ENCODE measurements at places on chromosomes 16 and 17.

DNA sequence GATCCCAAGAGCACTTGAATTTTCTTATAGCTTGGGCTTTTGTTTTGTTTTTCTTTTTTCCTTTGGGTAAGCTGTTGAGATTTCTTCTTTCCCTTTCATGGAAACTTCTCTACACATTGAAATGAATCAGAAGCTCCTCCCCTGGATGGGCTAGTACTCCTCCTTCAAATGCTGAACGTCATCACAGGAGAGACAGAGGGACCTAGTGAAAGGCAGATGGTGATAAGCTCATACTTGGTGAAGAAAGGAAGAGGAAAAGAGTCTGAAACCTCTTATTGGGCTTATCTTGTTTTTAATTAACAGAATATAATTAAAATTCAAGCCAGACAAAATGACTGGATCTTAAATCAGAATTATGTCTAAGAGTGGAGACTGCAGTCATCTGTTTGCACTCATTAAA lies 147.3 kb downstream of the SNX11 start:
- no peak for DNase-seq

DNA sequence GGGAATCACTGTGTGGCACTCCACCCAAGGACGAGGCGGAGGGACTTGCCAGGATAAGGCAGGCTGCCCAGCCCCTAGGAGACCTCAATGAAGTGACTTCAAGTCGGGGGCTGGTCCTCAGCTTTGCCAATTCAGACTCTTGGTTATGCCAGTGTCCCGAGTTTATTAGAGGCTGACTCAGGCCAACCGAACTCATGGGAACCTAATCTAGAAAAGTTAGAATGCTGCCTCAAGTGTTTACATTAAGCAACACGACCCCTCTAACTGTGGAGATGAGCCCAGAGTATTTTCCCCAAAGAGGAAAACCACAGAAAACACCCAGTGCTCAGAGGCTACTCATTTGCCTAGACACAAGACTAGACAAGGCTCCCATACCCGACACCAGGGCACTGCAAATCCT lies 1.1 kb upstream of the TEKT3 start:
- DNase-seq, result no peak

DNA sequence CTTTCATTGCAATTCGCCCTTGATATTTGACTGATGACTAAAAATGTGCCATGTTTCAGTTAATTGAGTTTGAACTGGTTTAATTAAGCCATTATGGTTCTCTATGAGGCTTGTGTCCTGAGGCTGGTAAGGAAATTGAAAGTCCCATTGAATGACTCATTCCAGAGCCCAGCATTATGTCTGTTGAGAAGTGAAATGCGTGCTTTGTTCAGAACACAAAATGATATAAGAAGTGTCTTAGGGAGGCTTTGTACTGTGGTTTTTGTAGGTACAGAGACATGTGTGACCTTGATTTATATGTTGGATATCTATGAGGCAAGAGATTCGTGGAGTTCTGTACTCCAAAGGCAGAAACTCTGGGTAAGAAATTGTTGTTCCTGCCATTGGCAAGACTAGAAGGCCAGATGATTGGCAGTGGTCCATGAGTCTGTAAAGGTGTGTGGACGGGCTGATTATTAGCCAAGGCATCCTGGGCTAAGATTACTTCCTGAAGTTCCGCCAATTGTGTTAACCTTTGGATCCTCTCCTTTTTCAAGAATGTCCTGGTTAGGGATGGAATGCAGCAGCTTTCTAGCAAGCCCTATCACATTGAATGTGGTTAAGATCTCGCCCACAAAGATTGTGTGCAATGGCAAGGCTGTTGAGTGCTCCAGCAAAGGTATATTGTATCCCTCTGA lies 103.7 kb downstream of the NPIPB5 start:
- no peak for DNase-seq

DNA sequence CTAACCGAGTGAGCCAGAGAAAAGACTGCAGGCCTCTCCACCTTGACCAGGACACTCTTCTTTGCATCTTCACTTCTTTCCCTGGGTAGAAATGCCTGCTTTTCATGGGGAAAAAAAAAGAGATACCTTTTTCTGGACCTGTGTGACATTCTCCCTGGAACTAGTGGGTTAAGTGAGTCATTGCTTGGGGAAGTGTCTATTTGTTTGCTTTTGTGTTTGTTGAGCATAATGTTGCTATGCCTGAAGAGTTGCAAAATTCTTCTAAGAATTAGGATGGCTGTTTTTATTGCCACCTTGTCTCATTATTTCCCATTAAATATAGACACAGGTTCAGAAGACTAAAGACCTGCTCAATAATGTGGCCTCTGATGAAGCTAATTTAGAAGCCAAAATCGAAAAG lies 18.8 kb downstream of the CLUAP1 start:
- DNase-seq, result no peak

DNA sequence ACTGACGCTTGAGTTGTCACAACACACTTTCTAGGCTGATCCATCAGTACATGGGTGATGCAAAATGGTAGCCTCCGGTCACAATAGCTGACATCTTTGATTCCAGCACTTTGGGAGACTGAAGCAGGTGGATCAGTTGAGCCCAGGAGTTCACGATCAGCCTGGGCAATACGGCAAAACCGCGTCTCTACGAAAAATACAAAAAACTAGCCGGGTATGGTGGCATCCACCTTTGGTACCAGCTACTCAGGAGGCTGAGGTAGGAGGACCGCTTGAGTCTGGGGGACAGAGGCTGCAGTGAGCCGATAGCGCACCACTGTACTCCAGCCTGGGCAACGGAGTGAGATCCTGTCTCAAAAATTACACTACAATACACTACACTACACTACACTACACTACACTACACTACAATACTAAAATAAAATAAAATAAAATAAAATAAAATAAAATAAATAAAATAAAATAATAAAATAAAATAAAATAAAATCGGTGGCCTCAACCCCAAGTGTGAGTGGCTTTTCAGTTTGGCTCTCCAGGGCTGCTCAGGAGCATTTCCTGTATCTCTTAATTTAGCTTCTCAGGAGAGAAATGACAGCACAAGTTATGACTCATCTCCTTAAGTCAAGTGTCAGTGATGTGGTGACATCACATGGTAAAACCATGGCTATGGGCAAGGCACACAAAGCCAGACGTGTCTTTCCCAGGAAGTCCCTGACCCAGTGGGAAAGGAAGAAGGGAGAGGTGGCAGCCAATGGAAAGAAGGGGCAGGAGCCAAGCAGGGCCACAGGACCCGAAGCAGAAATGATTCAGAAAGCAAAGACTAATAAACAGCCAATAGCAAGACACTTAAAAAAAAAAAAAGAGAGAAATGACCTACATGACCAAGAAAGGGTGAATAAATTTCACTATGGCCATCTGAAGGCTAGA lies 75.3 kb upstream of the TBC1D3K start:
- DNase-seq, result no peak

- DNase-seq, result no peak
Observed at GRCh38 chr16:65781855-65782254, 584.6 kb upstream of the CDH5 start.

- DNase-seq, result no peak
Observed at GRCh38 chr17:81380131-81380530, 15.1 kb upstream of the BAHCC1 start.

DNA sequence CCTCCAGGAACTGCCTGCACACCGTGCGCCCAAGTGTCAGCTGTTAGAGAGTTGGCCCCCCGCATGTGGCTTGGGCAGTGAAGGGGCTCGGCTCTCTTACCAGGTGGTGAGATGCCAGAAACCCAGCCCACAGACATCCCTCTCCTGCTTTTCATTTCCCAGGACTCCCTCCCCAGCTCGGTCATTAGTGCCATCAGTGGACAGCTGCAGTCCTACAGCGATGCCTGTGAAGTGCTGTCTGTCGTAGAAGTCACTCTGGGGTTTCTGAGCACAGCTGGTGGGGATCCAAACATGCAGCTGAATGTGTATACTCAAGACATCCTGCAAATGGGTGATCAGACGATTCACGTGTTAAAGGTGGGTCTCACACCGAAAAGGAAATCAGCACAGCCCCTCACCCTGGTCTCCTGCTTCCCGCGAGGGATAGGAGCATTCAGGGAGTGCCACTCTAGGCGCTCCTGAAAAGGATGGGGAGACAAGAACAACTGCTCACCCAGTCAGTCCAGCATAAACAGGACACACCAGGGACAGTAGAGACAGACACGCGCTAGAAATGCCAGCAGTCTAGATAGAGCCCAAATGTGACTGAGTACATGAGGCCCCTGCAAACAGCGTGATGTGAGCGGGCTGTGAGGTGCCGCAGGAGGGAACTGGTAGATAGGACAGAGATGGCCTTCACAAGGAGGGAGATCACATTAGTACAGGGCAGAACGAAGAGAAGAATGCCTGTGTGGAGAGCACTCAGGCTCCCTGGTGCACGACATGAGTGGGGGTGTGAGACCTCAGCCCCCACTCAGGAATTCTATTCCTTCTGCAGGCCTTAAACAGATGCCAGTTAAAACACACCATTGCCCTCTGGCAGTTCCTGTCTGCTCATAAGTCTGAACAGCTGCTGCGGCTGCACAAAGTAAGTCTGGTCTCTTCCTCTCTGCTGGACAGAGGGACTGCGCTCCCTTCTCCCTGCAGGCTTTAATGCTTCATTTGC lies 25.7 kb upstream of the ENDOV start:
- no peak for DNase-seq

GRCh38 chr16:57883480-57883879 lies 81.2 kb upstream of the KIFC3 start:
- no peak for DNase-seq

GRCh38 chr17:4969551-4970173 lies 2.0 kb upstream of the SPAG7 start:
- DNase-seq, result no peak

DNA sequence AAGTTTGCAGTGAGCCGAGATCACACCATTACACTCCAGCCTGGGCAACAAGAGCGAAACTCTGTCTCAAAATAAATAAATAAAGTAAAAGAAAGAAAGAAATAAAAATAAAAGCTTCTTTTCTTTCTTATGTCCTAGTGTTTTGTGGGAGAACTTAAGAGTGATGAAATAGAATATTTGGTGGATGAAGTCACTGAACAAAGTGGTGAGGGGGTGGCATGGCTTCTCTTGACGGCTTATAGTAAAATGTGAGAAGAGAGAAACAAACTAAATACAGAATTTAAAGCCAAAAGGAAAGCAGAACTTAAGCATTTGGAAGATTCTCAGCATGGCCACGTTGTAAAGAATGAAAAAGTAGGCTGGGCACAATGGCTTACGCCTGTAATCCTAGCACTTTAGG lies 15.3 kb downstream of the SGF29 start:
- DNase-seq, result no peak

DNA sequence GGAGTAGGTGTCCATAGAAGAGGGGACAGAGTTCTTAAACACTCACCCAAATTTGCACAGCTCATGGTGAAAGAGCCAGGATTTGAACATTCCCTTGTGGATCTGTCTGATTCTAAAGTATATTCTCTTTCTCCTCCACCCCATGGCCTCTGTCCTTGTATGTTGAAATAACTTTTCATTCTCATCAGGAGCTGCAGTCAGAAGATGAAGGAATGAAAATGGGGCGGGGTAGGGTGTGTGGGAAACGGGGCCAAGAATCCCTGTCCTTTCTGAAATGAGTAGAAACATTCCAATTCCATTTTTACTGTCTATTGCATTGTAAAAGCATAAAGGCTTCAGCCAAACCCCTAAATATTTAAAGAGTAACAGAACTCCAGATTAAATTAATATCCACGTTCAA lies 42.8 kb downstream of the NOG start:
- DNase-seq, result no peak

DNA sequence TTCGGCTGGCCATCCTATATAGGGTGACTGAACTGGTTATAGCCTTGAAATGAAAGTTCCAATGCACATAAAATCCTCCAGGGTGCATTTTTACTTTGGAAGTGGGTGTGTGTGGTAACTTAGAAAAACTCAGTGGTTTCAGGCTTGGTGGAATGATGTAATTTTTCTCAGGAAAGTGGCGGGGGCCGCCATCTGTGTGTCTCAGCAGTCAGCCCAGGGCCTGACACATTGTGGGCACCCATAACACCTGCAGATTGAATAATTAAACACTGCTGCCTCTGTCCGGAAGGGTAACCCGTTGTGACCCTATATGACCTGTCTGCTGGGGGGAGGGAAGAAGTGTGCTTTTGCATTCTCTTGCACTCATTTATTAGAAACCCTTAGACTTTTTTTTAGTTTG lies 2.2 kb upstream of the PDP2 start:
- no peak for DNase-seq

DNA sequence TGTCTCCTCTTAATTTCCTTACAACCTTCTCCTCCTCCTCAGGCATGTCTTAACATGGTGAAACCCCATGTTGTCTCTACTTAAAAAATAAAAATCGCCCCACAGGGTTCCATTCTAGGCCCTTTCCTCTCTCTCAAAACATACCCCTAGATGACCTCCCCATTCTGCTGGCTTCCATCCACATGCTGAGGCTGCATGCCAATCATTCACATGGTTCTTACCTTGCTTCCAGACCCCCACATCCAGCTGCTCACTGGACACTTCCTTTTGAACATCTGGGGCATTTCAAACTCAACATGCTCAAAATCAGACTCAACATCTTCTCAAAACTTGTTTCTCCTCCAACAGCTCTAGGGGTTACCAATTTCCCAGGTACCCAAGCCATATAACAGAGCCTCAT lies 12.4 kb upstream of the CTCF start:
- DNase-seq, result no peak

GRCh38 chr17:57699751-57700219 lies 45.3 kb downstream of the CCDC182 start:
- no peak for DNase-seq

- no peak for DNase-seq
Observed at GRCh38 chr17:42270170-42270535, 6.0 kb downstream of the STAT5B start.

GRCh38 chr17:49618028-49618611 lies 42.4 kb downstream of the NXPH3 start:
- DNase-seq, result no peak

GRCh38 chr16:60675022-60675421 lies 1361.2 kb downstream of the CDH8 start:
- DNase-seq, result no peak

- DNase-seq, result no peak
Observed at GRCh38 chr17:67718325-67718941, 697 bp downstream of the NOL11 start.

GRCh38 chr17:78659546-78659945 lies 82.3 kb upstream of the DNAH17 start:
- DNase-seq, result no peak

GRCh38 chr16:55559933-55560516 lies 6.5 kb upstream of the CAPNS2 start:
- DNase-seq, result no peak

DNA sequence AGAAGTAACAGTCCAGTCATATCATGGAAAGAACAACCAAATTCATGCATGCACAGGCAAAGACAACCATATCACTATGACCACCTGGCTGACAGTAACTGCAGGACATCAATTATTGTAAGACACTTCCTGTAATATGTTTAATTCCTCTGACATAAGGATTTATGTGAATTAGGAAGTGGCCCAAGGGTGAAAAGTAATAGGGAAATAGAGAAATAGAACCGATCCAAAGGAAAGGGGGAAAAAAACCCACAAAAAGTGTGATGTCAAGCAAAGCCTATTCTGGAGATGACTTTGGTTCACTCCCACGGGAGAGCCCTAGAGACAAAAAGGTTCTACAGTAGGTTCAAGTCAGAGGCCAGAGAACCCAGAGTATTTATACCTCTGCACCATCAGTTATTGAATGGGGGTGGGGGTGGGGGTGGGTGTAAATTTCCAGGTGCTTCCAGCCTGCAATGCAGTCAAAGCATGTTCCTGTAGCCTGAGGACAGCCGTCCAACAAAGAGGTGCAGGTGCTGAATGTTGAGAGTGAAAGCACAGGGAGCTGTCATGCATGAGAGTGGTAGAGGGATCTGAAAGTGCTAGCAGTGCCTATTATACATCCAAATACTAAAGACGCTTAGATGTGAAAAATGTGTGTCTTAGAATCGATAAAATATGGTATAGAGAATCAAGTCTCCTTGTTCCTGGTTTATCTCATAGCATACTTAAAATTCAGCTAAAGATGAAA lies 95.6 kb upstream of the HLF start:
- DNase-seq, result no peak

All from amygdala (tissue), 56 donors.